ENCODE measurements at places on chromosomes 12 and 14.
A peak's percentile ranks its signal among the peaks of the same experiment; 100 is the strongest.

- DNase-seq: no peak
These were observed 94.5 kb downstream of the LRRIQ1 start for GRCh38 chr12:85130646-85131045.

DNA sequence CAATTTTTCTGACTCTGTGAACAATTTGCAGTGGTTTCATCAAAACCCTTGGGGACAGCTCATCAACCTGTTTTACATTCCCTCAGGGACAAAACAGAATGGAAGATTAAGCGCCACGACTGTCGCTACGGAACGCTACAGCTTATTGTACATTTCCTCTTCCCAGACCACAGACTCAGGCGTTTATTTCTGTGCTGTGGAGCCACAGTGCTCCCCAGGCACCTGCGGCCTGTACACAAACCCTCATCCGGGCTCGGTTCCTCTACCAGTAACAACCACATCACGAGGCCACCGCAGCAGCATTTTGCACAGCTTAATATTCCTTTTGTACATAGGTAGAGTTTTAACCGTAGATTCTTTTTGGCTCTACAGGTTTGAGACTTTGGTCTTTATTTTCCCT, 397.4 kb upstream of the OR4E1 start:
- no peak for DNase-seq

DNA sequence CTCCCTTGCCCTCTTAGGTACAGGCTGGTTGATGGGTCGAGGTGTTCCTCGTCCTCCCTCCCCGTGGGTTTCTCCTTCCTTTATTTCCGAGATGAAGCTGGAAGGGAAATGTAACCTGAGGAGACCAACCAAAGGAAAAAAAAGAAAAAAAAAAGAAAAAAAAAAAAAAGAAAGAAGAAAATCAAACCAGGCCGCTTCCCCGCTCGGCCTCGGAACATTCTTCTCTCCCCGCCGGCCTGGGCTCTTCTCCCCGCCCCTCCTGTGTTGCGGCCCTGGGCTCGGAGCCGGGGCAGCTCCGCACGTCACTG, 1.6 kb upstream of the NFATC4 start:
- no peak for DNase-seq

- DNase-seq: no peak
These were observed 207.0 kb downstream of the CALM1 start for GRCh38 chr14:90603841-90604240.

GRCh38 chr14:50865391-50866076, 6.3 kb upstream of the ABHD12B start:
- DNase-seq: no peak

DNA sequence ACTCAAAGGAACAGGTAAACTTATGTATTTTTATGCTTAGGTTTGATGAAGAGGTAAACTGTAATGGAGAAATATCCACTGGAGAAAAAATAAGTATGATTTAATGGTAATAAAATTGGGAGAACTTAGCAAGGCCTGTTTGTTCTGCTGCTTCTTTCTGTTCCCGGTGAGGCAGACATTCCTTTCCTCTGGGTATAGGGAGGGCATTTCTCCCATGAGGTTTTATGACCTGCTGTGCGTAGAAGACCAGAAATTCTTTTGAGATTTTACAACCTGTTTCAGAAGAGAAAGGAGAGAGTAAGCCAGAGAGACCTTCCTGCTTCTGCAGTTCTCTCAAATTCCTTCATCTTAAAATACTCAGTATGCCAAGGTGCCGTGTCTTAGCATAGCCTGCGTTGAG, 139.4 kb upstream of the RMST start:
- no peak for DNase-seq

GRCh38 chr12:109110988-109111495, 5.3 kb upstream of the ACACB start:
- peak; percentile 94 for DNase-seq

DNA sequence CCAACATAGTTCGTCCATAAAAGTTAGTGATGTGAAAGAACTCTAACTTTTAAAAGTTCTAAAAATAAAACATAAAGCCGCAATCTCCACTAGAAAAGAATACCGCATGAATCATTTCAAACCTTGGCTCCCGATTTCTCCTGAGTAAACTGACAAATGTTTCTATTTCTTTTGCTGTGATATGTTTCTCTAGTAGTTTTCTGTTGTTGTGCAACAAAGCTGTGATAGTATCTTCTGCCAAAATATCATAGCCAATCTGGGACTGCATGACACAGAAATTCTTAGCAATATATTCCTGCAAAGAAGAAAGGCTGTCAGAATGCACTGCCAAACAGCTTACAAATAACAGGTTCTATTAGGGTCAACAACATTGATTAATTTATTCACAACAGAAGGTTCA, 174.0 kb downstream of the ITPR2 start:
- DNase-seq: peak; percentile 70
